Activated T-helper 1 cell treated with anti-CD3 and anti-CD28 coated beads, Interleukin-12 subunit alpha, Interleukin-12 subunit beta, Interleukin-2, Interleukin-4 antibody, amounts not matched to agents 30 ng/mL and 10 ng/mL and 1 ng/mL, durations not matched to agents 14 hours and 24 hours and 36 hours (primary cell): ENCODE measurements at places on chromosomes 6 and 20. TPM values are rescaled to one million over a fixed set of nuclear protein-coding genes. Genes with fewer than 3 reads are reported as not detected.

BNIP5 gene
- not detected in 2 replicates for total RNA-seq

VIP gene
- not detected in 2 replicates for total RNA-seq

DNA sequence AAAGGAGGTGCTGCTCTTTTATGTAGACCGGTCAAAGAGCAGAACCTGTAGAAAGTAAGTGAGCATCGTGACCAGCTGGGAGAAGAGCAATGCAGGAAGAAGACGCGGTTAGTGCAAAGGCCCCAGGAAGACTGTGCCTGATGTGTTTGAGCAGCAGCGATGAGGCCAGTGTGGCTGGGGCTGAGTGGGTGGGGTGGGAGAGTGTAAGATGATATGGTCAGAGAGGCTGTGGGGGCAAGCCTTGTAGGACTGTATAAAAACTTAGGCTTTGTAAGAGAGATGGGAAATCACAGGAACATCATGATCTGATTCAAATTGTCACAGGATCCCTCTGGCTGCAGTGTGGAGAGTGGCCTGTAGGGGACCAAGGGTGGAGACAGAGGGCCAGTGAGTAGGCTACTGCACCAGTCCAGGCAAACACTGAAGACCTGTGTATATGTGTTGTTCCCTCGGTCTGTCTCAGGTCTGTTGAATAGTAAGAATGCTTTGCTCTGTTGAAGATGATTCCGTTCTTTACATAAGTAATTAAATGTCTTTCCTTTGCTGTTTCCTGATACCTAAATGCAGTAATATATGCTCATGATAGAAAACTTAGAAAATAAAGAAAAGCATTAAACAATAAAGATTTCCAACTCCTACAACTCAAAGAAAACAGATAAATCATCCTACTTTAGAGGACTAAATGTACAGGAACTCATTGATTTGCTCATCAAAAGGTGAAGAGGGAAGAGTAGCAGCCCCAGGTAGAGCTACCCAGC, 23.6 kb upstream of the WFDC2 start:
- H3K4me1 ChIP-seq, result peaks cover 33% of the 10 kb centered on the region
- no peak overlapping the region for H3K27ac ChIP-seq
- DNase-seq, result peak; percentile 19
- no peaks in the 10 kb centered on the region for H3K36me3 ChIP-seq
- H3K27me3 ChIP-seq, result peaks cover 13% of the 10 kb centered on the region

DNA sequence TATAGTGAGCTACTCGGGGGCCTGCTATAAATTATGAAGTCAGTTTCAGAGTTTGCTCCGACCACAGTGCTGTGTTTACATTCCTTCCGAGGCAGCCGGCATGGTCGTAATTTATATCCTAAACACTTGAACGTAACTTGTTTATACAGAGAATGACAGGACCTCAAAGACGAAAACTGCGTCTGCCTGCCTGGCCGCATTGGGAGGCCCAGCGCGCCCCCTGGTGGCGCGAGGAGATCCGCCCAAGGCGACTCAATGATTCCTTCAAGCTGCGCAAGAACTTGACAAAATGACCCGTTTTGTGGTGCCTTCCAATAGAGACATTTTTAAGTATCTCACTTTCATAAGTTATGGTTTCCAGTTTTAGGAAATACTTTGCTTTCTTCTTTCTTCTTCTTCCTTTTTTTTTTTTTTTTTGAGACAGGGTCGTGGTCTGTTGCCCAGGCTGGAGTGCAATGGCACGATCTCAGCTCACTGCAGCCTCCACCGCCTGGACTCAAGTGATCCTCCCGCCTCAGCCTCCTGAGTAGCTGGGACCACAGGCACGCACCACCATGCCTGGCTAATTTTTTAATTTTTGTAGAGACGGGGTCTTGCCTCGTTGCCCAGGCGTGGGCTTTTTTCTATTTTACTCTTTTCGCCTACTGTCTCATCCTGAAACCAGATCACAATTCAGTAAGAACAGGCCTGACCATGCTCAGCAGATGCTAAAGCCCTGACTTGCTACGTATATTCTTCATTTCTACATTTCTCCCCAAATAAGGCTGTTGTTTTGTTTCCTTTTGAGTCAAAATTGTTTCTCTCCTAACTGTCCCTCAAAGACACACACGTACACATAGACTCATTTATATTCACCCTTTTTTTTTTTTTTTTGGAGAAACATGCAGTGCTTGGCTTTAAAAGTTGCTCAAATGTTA, 7.8 kb downstream of the FOXF2 start:
- peaks cover 53% of the 10 kb centered on the region for H3K27me3 ChIP-seq
- H3K27ac ChIP-seq, result no peak overlapping the region
- H3K36me3 ChIP-seq, result peaks cover 4% of the 10 kb centered on the region
- H3K4me3 ChIP-seq, result no peak overlapping the region
- H3K4me1 ChIP-seq, result peaks cover 5% of the 10 kb centered on the region

- no peak overlapping the region for H3K4me3 ChIP-seq
- peaks cover 5% of the 10 kb centered on the region for H3K27me3 ChIP-seq
- no peak for DNase-seq
- no peaks in the 10 kb centered on the region for H3K36me3 ChIP-seq
These were observed 111.4 kb downstream of the PTPRK start for GRCh38 chr6:128409003-128409402.

DNA sequence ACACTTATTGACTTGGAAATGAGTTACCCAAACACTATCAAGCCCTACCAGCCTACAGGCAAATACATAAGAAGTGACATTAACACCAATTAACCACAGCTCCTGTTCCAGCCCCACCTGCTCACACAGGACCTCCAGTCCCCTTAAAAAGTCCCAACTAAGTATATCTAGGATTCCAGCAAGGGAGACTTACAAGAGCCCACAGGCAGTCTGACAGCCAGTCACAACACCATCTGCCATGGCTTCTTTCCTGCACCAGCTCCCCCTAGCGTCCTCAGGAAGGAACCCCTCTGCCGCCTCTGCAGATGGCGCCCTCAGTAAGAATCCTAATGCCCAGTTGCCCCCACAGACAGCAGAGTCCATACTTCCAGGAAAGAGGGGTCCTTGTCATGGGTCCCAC, 122.1 kb downstream of the HIVEP2 start:
- peak overlapping the region; percentile 24 for H3K4me3 ChIP-seq
- DNase-seq, result no peak
- H3K36me3 ChIP-seq, result peaks cover 19% of the 10 kb centered on the region
- H3K27ac ChIP-seq, result peak overlapping the region; percentile 81

DNA sequence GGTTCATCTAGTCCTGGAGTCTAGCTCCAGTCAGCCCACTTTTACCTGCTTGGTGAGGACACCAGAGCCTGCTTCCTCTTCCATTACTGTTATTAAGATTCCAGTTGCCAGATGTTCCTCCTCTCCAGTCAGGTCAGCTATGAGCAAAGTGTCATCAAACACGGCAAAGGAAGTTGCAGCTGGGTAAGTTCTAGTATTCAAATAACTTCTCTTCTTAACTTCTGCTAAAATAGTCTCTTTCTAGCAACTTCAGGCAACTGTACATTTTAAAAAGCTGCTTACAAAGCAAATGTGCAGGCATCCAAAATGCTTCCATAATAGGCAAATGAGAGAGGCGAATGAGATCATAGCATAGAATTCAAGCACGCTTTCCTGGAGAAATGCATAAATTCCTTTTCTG, 18.4 kb upstream of the MRPS18A start:
- DNase-seq, result no peak
- no peak overlapping the region for H3K4me3 ChIP-seq
- no peaks in the 10 kb centered on the region for H3K36me3 ChIP-seq
